ENCODE measurements at places on chromosomes 16 and 17.

DNA sequence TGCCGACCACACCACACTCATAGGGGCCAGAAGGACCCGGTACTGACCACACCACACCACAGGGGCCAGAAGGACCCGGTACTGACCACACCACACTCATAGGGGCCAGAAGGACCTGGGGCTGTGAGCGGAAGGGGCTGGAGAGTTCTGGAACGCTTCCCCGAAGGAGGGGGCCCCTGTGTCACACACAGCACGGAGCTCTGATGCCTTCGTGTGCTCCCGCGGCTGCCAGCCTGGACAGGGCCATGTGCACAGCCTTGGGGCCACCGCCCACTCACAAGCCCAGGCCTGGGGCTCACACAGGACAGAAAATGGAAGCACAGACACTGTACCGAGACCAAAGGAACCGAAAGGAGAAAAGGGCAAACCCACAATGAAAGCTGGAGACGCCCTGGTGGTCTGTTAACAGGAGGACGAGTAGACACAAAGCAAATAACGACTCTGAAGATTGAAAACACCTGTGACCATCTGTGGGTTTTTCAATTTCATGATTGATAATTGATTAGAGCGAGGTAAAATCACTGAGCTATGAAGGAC, 106.5 kb upstream of the METRNL start:
- DNase-seq = no peak

GRCh38 chr16:13335879-13336278, 434.5 kb downstream of the SHISA9 start:
- no peak for DNase-seq

GRCh38 chr16:9138731-9139501, 47.5 kb downstream of the HAPSTR1 start:
- no peak for DNase-seq

- no peak for DNase-seq
Measured at GRCh38 chr16:22347100-22347820, 27.2 kb downstream of the CDR2 start.

- DNase-seq = no peak
Measured at GRCh38 chr17:57485916-57486881, 229.9 kb downstream of the MSI2 start.

- DNase-seq = no peak
Measured at GRCh38 chr17:53032861-53033271, 789.9 kb upstream of the KIF2B start.

- no peak for DNase-seq
Measured at GRCh38 chr17:82449131-82449882, 1.2 kb downstream of the CYBC1 start.

GRCh38 chr17:11292491-11292890, 51.5 kb downstream of the SHISA6 start:
- DNase-seq = no peak

- no peak for DNase-seq
Measured at GRCh38 chr17:19264681-19265080, 27.5 kb downstream of the EPN2 start.

GRCh38 chr17:68509141-68510057, 2.8 kb upstream of the PRKAR1A start:
- DNase-seq = no peak

- DNase-seq = no peak
Measured at GRCh38 chr16:21598701-21599121, 666 bp upstream of the METTL9 start.

- DNase-seq = no peak
Measured at GRCh38 chr17:30203471-30203981, 32.0 kb downstream of the SLC6A4 start.

DNA sequence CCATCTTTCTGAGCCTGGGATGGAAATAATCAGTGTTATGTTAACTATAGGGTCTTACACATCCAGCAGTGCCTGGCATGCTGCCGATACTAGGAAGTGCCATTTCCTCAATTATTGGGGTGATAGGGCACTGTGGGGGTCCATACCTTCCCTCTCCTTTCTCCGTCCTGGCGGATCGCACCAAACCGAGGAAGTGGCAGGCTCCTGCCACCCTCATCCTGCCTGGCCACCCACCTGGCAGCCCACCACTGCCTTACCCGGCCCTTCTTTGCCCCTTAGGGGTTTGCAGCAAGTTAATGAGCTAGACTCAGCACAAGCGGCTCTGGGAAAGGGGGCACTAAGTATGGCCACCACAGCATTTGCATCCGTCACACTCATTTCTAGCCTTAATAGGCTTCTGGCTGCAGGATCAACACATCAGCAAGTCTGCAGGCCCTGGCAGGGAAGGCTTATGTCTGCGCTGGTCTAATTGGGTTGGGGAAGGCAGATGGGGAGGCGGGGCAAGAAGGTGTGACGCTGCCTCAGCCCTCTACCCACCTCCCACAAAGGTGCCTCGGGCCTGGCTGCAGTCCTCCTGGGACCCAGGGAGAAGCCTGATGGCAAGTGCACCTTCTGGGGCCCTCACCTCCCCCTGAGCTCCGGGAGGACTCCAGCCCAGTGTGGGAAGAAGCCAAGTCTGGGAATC, 28.6 kb downstream of the DCAKD start:
- DNase-seq = no peak

DNA sequence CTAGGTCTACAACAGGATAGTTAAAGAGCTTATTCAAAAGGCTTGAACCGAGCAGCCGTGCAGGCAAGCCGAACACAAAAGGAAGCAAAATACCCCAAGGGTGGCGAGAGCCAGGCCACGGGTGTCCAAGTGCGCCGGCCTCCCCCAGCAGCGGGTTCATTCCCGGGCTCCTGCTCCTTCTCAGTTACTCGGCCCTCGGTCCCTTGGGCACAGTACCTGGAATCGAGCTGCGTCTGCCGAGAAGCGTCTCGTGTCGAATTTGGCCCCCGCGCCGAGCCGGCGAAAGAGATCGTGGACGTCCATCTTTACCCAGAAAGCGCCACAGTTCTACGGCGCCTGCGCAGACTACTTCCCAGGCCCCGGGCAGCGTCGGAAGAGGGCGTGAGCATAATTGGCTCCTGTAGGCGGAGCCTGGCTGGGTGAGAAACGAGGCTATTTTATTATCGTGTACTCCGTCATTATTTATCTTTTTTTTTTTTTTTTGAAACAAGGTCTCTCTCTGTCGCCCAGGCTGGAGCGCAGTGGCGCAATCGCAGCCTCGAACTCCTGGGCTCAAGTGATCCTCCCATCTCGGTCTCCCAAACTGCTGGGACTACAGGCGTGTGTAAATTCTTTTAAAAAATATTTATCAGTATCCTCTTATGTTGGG, at the start of gene DDX52:
Gene DDX52, minus strand, starts transcription at position 329 of the 649 bp plus-strand sequence. Its CDS starts 26 bp downstream, at position 303.
- DNase-seq = peak; percentile 76

DNA sequence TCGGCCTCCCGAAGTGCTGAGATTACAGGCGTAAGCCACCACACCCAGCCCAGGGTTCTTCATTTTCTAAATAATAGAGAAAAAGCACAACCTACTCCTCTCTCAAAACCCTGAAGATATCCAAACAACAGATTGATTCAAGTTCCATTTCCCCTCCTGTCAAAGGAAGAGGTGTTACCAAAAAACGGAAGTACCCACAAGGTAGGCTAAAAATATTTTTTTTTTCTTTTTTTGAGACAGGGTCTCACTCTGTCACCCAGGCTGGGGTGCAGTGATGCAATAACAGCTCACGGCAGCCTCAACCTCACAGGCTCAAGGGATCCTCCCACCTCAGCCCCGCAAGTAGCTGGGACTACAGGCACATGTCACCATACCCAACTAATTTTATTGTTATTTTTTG, 18.9 kb downstream of the UTP6 start:
- no peak for DNase-seq

DNA sequence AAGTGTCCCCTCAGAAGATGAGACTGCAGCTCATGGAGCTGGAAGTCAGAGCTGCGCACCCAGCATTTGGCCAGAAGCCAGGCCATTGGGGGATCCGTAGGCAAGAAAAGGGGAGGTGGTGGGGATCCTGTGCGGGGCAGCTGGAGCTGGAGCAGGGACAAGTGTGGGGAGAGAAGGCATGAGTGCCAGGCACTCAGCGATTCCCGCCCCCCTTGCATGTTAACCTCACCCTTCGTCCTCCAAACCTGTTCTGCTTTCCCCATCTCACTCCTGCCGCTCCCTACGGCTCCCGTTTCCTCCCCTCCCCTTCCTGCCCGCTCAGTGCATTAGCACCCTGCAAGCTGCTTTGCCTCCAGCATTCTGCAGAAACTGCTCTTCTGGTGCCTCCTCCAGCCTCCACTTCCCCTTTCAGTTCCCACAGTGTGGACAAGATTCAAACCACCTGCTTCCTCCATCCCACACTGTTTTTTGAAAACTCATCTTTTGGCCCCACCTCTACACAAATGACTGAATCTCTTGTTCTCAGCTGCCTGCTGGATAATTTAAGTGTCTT, 5.6 kb downstream of the ALOX15 start:
- no peak for DNase-seq

DNA sequence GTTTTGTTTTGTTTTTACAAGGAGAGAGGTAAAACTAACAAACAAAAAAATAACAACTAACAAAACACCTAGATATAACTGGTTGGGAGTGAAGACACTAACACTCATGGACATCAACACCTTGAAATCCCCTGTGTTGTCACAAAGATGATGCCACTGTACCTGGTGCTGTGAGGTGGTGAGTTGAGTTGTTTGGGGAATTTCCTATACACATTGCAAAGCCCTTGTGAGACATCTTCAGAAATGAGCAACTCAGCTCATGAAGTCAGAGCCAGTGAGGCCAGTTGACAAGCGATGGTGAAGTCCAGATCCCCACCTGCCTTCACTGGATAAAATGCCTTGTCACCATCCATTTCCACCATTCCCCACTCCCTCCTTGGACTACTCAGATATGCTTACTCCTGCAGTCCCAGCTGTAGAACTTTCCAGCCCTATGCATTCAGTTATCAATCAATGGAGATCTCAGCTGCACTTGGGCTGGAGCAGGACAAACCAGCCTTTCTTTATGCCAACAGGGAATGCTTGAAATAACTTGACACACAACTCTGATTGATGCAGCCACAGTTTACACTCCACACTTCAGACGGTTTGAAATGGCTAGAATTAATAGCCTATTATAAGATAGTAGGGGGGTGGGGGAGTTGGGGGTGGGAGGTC, 22.2 kb downstream of the ANKFN1 start:
- DNase-seq = no peak

DNA sequence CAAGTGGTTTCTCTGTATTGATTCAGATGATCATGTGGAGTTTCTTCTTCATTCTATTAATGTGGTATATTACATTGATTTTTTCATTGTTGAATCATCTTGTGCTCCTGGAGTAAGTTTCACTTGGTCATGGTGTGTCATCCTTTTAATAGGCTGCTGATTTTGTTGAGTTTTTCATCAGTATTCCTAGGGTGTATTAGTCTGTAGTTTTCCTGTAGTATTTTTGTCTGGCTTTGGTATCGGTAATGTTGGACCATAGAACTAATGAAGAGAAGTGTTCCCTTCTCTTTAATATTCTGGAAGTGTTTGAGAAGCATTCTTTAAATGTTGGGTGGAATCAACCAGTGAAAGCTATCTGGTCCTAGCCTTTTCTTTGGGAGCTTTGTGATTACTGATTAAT, 99.0 kb downstream of the OMG start:
- no peak for DNase-seq

DNA sequence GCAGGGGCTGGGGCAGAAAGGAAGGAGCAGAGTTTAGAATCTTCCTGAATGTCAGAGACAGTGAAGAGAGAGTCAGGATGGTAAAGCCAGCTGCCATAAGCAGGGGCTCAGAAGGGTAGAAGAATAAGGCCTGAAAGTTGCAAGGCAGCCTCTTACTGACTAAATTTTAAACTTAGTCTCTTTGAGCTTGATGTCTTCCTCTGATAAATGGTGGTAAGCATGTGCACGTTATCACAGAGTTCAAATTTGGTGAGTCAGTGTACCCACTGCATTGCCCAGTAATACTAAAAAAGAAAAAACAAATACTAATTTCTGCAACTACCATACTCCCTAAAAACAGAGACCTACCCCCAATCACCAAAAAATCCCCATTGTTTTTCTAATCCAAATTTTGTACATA, 45.2 kb downstream of the SIAH1 start:
- DNase-seq = no peak

DNA sequence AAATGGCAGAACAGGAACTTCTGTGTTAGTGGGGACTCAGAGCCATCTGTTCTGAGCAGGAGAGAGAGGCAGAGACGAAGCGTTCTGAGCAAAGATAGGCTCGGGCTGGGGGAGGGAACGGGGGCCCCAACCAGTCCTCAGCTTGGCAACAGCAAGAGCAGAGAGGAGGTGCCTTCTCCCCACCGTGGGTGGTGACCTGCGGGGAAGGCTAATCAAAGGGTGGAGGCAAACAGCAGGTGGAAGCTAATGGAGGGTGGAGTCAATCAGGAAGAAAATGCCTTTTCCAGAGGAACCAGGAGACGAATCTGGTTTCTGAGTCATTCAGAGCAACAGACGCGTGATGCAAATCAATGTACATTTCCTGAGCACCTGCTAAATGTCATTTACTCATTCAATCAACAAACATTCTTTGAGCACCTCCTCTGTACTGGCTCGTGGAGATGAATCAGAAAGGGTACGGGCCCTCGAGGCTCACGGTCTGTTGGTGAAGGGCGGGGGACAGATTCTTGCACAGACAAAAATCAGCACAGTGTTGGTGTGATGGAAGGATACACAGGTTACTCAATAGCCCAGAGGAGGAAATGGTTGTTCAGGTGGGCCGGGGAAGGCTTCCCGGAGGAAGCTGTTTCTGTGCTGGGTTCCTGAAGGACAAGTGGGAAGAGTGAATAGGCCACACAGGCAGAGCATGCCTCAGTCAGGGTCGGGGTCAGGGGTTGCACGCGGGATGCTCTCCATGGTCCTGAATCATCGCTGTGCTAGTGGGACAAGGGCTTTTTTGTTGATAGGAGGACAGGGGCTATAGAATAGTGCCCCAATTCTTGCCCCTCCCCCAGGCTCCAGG, 5.7 kb upstream of the SPNS2 start:
- DNase-seq = no peak

DNA sequence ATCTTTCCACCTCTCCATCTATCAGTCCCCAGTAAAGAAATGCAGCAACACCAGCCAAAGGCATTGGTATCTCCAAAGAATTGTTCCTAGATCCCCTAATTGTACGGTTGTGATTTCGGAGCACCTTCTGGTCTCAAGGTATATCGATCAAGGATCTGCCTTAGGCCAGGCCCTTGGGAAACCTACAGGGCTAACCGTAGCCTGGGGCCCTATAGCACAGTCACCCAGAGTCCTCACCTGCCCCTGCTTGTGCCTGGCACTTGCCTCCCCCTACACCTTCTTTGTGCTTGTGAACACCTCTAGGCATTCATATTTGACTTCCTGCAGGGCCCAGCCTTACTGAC, 16.8 kb upstream of the AURKB start:
- DNase-seq = no peak

- DNase-seq = no peak
Measured at GRCh38 chr16:85072947-85073346, 39.3 kb downstream of the CIBAR2 start.

GRCh38 chr16:86432691-86433090, 77.6 kb upstream of the FOXF1 start:
- no peak for DNase-seq

DNA sequence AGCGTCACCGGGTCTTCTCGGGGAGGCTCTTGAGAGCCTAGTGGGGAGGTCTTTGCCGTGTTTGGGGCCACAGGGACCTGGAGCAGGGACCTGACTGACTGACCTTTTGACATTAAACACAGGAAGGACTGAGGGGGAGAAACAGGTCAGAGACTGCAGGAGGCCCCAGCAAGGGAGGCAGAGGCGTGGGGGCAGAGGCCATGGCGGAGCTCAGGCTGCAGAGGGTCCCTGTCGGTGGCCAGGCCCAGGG, 41.6 kb upstream of the GSE1 start:
- DNase-seq = no peak

Measured in amniotic stem cell (primary cell).